ENCODE measurements at places on chromosomes 16 and 17.
A peak's percentile ranks its signal among the peaks of the same experiment; 100 is the strongest.

GRCh38 chr17:17757956-17758845, 76.9 kb downstream of the RAI1 start:
- DNase-seq = no peak

DNA sequence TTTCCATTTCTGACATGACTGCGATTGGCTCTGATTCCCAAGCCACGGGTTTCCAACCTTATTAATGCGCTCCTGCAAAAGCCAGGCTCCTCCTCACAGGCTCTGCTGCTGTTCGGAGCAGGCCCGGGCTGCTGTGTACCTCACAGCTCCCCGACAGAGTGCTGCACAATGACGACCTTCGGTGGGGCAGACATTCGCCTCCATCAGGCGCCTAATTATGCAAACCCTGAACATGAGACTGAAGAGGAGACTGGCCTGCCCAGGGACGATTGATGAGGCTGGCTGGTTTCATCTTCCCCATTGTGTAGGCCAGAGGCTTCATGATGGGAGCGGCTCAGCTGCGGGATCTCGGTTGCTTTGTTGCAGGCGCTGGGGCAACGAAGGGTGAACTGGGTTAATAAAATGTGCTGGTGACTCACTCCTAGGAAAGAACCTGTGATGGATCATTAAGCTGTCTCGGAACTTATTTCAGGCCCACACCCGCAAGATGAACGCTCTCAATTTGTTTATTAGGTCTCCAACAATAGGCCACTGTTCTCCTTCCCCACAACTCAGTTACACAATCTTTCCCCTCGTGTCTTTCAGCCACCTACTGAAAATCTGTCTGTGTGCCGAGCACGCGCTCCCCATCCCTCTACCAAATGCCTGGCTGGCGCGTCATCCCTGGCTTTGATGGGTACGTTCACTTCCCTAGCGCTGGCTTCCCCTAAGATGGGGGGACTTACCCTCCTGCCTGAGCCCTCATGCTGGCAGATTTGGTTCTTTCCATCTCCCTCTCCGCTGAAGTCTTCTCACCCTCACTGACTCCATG, 27.2 kb upstream of the TOB1 start:
- DNase-seq = no peak

- DNase-seq = no peak
Observed at GRCh38 chr17:66283971-66284370, 18.4 kb upstream of the PRKCA start.

GRCh38 chr16:50246299-50247122, 19.8 kb upstream of the ADCY7 start:
- peak; percentile 20 for DNase-seq

- no peak for DNase-seq
Observed at GRCh38 chr17:74491626-74492025, 25.2 kb downstream of the CD300A start.

DNA sequence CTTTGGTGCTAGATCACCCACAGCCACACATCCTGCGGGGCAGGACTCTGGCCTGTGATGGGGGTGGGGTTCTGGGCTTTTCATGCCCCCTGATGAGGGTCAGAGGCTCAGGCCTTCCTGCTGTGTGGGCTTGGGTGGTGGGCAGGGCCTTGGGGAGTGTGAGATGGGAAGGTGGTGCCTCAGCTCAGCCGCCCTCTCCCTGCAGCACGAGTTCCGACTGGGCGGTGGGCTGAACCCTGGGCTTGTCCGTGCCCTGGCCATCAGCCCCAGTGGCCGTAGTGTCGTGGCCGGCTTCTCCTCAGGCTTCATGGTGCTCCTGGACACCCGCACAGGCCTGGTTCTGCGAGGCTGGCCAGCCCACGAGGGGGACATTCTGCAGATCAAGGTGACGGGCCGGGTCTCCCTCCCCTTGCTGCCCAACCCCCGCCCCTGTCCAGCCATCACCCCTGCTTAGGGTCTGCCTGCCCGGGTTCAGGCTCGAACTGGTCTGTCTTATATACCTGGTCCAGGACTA, 6.8 kb upstream of the SERPINF2 start:
- DNase-seq = no peak

GRCh38 chr17:81387100-81388090, 7.9 kb upstream of the BAHCC1 start:
- peak; percentile 28 for DNase-seq

DNA sequence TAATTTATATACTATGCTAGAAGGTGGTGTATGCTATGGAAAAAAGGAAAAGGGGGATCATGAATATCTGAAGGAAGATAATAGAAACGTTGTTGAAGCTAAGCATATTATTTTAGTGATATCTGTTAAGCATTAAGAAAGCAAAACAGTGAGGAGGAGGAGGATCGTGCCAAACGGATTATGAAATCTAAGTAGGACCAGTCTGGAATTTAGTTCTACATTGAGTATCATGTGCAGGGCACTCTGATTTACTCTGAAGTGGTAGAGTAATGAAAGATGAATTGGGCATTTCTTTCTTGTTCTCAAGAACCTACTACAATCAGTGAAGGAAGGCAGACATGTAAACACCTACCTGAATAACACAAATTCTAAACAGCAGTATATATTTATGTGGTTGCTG, 195.3 kb downstream of the CYB561 start:
- DNase-seq = no peak

DNA sequence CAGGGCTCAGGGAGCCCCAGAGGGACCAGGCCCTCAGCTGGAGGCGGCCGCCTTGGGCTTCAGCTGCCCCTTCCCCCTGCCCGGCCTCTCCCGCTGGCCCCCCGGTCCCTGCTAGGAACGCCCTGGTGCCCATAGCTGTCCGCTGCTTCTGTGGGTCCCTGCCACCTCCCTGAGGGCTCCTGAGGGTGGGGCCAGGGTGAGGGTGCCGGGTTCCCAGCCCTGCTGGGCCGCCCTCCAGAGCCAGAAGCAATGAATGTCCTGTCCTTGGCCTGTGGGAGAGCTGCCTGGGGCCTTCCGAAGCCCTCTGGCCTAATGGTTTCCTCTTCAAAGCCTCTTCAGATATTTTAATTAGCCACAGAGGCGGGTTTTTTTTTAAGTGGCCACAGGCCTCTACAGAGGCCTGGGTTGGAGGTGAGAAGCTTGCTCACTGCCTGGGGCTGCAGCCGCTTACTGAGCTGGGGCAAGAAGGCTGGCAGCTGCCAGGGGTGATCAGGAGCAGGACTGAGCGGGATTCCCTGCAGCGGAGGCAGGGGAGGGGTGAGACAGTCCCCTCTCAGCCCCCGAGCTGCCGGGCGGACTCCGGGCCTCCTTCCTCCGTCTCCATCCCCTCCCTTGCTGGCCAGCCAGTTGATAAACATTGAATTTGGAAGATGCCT, 9.9 kb downstream of the CENPX start:
- no peak for DNase-seq

DNA sequence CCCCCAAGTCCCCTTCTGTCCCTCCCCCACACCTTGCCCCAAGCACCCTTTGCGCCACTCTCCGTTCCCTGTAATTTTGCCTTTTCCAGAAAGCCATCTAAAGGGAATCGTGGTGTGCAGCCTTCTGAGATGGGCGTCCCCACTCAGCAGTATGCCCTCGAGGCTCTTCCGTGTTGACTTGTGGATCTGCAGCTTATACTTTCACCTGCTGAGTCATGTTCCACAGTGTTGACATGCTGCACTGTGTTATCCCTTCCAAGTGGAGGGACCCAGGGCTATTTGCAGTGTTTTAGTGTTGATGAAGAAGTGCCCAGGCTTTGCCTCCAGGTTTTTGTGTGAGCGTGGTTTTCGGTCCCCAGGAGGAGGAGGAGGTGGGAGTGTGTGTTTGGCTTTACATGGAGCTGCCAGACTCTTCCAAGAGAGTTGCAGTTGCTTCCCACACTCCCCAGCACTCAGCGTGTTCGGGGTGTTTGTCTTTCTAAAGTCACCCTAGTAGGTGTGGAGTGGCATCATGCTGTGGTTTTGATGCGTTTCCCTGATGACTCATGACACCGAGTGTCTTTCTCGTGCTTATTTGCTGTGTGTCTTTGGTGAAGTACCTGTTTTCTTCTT, 32.1 kb upstream of the JPT2 start:
- DNase-seq = peak; percentile 0

DNA sequence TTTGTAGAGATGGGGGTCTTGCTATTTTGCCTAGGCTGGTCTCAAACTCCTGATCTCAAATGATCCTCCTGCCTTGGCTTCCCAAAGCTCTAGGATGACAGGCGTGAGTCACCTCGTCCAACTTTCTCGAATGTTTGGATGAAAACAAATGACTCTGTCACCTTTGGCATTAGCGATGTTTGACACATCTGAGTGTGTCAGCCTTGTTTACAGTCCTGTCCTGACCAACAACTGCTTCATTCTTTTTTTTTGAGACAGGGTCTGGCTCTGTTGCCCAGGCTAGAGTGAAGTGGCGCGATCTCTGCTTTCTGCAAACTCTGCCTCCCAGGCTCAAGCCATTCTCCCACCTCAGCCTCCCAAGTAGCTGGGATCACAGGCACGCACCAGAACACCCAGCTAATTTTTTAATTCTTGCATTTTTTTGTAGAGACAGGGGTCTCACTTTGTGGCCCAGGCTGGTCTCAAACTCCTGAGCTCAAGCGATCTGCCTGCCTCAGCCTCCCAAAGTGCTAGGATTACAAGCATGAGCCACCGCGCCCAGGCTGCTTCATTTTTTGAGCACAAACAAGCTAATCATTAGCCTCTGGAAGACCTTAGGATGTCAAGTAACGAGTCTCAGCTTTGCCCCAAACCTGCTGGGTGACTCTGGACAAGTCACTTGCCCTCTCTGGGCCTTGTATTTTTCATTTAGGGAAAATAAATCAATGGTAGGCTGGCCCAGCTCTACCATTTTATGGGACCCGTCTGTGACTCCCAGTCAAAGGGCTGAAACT, 7.4 kb downstream of the MYH11 start:
- no peak for DNase-seq

- no peak for DNase-seq
Observed at GRCh38 chr16:27377666-27378485, 24.1 kb upstream of the IL21R start.

DNA sequence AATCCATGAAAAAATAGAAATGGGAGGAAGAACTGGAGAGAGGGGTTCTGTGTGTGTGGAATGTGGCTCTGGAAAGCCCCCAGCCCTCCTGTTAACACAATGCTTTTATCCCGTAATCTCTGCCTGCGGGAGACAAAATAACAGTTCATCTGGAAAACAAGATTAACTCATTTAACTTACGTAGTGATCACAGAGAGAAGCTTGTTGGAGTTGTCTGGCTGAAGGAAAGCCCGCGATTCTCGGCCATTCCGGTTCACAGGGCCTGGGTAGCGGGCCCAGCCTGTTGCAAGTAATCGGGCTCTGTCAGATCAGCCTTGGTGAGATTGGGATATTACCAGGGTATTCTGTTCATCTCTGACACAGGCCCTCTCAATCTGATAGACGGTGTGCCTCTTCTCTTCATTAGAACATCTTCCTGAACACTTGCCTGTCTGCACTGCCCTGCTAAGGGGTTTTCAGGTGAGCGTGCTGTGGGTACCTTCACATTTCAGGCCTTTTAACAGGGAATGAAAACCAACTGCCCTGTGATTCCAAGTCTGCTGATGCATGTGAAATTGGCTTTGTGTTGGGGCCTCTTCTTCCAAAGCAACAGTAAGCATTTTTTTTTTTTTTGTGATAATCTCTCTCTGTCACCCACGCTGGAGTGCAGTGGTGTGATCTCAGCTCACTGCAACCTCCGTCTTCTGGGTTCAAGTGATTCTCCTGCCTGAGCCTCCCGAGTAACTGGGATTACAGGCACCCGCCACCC, 609.9 kb downstream of the WWOX start:
- DNase-seq = no peak

- DNase-seq = no peak
Observed at GRCh38 chr17:5854871-5855554, 215.2 kb upstream of the WSCD1 start.

DNA sequence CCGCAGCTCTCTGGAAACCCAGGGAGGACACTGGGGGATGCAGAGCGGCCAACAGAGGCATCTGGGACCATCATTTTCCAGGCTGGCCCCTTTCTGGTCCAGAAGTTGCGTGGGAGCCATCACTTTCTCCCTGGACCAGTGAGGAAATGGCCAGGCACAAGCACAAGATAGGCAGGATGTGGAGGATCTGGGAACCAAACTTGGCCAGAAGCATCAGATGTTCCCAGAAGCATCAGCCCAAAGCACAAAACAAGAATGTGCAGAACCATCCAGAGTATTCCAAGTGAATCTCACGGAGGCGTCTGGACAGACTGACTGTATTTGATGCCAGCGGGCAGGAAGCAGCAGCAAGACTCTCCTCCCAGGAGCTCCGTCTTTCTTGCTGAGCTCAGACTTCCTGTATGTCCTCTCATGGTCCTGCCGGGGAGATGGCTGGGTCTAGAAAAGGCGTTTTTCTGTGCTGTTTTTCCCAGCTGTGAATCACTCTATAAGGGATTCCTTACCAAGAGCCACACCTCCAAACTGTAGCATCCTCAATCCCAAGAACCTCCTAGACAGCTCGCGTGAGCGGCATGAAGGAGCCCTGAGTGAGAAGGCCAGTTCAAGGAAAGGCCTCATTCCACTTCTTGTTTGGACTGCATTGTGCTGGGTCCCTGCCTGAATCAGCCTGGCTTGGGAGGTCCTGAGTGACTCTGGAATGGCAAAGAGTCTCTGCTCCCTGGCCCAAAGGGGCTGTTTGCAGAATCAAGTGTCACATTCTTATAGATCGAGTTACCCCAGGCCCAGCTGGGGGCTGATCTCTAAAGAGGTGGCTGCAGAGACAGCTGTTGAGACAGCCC, 49.5 kb upstream of the MTSS2 start:
- DNase-seq = no peak

DNA sequence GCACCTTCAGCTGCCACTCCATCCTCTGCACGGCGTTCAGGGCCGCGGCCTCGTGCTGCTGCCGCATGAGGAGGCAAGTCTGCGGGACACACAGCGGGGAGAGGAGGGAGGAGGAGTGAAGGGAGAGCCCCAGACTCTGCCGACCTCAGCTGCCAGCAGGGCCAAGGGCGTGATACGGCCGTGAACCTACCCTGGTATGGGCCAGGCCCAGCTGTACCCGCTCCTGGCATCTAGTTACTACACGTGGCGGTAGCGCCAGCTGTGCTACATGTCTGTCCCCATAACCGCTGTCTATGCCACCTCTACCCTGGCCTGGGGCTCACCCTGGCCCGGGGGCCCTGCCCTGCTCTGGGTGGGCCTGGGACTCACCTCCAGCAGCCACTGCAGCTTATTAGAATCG, 51.1 kb downstream of the ZNF778 start:
- no peak for DNase-seq

GRCh38 chr16:82282662-82283061, 112.6 kb upstream of the MPHOSPH6 start:
- DNase-seq = no peak

All from Kasumi-1 (cell line).